Gastrocnemius medialis (tissue), 4 donors: ENCODE measurements at places on chromosomes 7 and 10. TPM values are rescaled to one million over a fixed set of nuclear protein-coding genes. Genes with fewer than 3 reads are reported as not detected.

Gene MXI1
- total RNA-seq, result 49.7 TPM

Gene TSPAN13
- 7.1 TPM for total RNA-seq

Gene CLRN3
- total RNA-seq, result 0.27 TPM

GRCh38 chr10:123748711-123749110, 82.6 kb downstream of the GPR26 start:
- H3K27ac ChIP-seq, result no peak overlapping the region
- no peaks in the 10 kb centered on the region for H3K27me3 ChIP-seq
- no peak overlapping the region for H3K4me3 ChIP-seq
- no peaks in the 10 kb centered on the region for H3K4me1 ChIP-seq
- no peaks in the 10 kb centered on the region for H3K36me3 ChIP-seq

Gene ZNF804B
- not detected for total RNA-seq

GRCh38 chr7:104089612-104090011, 100.2 kb upstream of the RELN start:
- H3K27ac ChIP-seq, result no peak overlapping the region
- H3K4me1 ChIP-seq, result no peaks in the 10 kb centered on the region
- DNase-seq, result no peak
- H3K36me3 ChIP-seq, result no peaks in the 10 kb centered on the region
- H3K27me3 ChIP-seq, result no peaks in the 10 kb centered on the region

Gene CCDC7
- total RNA-seq, result 6.0 TPM

DNA sequence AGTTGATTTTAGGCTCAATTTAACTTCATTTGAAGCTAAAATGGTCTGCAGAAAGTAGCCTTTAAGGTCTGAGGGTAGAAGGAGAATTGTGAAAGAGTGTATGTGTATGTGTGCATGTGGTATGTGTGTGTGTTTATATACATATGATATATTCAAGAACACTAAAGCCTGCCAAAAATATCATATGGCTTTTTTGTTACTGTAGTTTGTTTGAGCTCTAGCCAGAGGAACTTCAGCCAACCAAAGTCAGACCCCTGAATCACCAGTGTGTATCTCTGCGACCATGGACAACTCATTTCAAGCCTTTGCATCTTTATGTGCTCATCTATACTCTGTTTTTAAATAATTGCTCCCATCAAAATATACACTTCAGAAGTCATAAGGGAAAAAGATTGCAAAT, 58.4 kb upstream of the HDAC9 start:
- no peaks in the 10 kb centered on the region for H3K27me3 ChIP-seq
- H3K36me3 ChIP-seq, result no peaks in the 10 kb centered on the region

GRCh38 chr10:95552679-95553342, 8.4 kb downstream of the SORBS1 start:
- no peak for DNase-seq
- peak overlapping the region; percentile 8 for H3K27ac ChIP-seq
- H3K4me3 ChIP-seq, result no peak overlapping the region
- H3K4me1 ChIP-seq, result peaks cover 58% of the 10 kb centered on the region
- H3K27me3 ChIP-seq, result no peaks in the 10 kb centered on the region

GRCh38 chr10:23317416-23317815, 27.2 kb downstream of the C10orf67 start:
- no peaks in the 10 kb centered on the region for H3K36me3 ChIP-seq
- H3K4me3 ChIP-seq, result no peak overlapping the region
- no peak overlapping the region for H3K27ac ChIP-seq
- no peak for DNase-seq
- no peaks in the 10 kb centered on the region for H3K4me1 ChIP-seq

Gene JAKMIP3
- 0.36 TPM for total RNA-seq

- H3K27ac ChIP-seq, result no peak overlapping the region
- no peaks in the 10 kb centered on the region for H3K36me3 ChIP-seq
- H3K4me3 ChIP-seq, result no peak overlapping the region
- H3K4me1 ChIP-seq, result no peaks in the 10 kb centered on the region
- DNase-seq, result no peak
Observed at GRCh38 chr10:34195364-34196057, 619.6 kb downstream of the PARD3 start.
